Activated CD4-positive, alpha-beta T cell treated with anti-CD3 and anti-CD28 coated beads, Interleukin-2, amount 50 U/mL, for 24 hours (primary cell): ENCODE measurements at places on chromosomes 7 and 10.

- DNase-seq, result no peak
These were observed 13.2 kb upstream of the UNCX start for GRCh38 chr7:1219498-1219897.

DNA sequence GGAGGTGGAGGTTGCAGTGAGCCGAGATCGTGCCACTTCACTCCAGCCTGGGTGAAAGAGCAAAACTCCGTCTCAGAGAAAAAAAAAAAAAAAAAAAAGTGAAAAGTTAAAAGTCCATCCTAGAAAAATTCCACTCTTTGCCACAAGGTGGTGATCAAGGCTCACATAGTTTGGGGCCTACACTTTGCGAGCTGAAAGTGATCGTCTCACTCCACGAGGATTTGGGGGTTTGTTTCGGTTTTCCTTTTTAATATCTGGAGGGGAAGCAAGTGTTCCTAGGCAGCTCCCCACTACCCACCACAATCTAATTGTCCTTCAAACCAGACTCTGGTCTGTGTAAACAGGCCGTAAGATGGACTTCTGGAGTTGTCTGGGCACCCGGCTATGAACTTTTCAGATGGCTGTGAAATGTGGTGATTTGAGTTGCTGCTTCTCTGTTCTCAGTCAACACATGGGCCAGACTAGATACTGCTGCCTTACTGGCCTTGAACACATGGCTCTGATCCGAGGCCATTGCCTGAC lies 27.1 kb downstream of the PRLHR start:
- DNase-seq, result peak; percentile 58

DNA sequence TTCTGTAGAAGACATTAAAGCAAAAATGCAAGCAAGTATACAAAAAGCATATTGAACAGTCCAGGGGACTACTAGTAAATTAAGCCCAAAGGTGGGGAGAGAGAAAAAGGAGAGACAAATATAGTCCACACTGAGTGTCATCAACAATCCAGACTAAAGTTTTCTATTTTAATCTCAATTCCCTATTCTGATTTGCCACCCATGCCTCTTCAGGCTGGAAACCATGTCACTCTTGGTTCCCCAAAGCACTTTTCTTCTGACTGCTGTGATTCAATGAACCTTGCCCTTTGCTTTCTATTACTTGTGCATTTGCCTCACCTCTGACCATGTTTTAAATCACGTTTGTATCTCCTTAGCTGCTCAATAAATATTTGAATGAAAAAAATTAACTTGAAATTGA lies 95.3 kb upstream of the AOAH start:
- no peak for DNase-seq

DNA sequence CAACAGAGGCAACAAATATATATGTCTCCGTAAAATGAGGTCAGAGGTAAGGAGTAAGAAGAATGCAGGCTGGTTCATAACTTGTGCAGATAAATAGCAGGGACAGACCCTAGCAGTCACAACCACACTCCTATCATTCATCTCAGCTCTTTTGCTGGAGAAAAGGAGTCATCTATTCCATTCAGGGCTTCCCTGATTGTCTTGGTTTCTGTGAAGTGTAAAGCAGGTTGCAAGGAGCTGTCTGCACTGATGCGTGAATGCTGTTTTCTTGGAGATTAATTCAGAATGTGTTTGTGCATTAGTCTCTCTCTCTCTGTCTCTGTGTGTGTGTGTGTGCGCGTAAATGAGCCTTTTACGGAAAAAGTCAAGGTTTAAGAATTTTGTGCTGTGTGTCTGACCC lies 643.3 kb upstream of the SORCS1 start:
- no peak for DNase-seq

DNA sequence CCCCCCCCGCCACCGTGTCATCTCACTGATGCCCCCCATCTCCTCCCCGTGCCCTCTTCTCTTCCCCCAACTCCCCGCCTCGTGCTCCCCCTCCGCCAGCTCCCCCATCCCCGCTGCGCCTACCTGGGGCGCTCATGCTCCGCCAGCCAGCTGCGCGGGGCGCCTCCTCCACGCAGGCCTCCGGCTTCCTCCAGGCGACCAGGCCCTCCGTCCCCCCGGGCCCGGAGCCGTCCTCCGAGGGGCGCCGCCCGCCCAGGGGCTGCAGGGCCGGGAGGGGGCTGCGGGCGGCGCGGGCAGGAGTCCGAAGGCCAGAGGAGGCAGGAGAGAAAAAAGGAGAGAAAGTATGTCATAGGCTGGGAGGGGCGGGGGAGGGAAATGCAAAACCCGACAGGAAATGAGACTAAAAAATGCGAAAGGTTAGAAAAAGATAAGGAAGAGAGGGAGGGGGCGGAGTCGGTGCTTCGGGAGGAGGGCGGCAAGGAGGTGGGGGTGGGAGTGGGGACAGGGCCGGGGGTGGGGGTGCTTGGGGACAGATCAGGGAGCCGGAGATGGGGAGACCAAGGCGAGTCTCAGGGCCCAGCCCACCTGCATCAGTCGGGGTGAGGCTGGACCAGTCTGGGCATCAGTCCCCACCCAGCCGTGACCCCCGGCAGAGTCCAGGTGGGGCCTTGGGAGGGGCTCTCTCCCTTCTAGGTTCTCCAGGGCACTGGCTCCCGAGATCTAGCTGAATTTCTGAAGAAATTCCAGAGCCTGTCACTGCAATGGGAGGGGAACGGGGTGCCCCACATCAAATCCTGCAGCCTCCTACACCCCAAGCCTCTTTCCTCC lies at the start of gene CARD11:
CARD11 (minus strand) TSS at position 324 of the 828 bp plus-strand sequence. CDS start 85,361 bp downstream, outside the sequence.
- DNase-seq, result no peak
